AG04450 (cell line): ENCODE measurements at places on chromosomes 7 and 10.

GRCh38 chr7:106957766-106958165 is 86.7 kb upstream of the PRKAR2B start:
- no peak for DNase-seq

- no peak for DNase-seq
These were observed 90.1 kb downstream of the GRM3 start for GRCh38 chr7:86733783-86734182.

- DNase-seq, result no peak
These were observed 55.4 kb downstream of the MDFIC start for GRCh38 chr7:114977277-114977676.

DNA sequence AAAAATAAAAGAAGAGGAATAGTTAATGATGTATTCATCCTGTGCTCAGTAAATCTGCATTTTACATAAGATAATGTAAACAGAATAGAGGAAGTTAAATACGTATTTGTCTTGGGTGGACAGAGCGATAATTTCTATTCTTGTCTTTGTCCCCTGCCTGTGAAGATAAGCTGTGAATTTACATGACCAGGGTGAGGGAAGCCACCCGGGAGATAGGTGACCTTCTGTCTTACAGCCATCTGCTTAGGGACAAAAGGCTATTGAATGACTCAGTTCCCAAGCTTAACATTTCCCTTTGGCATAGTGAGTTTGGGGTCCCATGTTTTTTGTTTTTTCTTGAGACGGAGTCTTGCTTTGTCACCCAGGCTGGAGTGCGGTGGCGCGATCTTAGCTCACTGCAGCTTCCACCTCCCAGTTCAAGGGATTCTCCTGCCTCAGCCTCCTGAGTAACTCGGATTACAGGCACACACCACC is 88.7 kb upstream of the KCTD7 start:
- DNase-seq, result no peak

DNA sequence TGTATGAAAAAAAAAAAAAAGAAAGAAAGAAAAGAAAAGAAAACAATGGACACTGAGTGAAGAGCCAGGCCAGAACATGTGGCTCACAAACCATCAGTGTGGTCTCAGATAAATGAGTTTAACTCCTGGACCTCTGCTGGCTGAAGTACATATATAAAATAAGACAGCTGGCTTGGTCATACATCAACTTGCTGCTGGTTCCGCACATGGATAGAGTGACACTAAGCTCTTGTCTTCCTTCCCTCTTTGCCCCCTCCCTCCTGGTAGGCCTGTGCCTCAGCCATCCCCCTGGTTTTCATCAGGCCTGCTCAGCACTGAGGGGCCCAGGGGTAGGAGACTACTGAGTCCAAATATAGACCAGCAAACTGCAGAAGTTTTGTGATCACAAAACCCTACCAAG is 58.1 kb upstream of the DGKI start:
- no peak for DNase-seq

DNA sequence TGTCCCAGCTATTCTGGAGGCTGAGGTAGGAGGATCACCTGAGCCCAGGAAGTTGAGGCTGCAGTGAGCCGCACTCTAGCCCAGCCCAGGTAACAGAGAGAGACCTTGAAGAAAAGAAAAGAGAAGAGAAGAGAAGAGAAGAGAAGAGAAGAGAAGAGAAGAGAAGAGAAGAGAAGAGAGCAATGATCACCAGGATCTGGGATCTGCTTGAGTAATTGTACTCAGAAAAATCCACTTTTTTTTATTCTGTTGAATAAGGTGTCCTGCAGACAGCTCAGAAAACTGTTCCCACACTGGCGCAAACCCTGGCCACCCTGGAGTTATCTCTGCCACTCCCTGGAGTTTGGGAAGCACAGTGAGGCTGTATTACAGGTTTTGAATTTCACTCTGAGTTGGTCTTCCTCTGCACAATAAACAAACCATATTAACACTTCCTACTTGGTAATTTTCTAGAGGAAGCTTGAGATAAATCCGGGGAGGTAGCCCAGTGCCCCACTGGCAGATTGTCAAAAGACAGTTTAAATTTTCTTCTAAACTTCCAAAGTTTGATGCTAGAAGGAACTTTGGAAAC is 9.6 kb upstream of the OAT start:
- DNase-seq, result no peak

DNA sequence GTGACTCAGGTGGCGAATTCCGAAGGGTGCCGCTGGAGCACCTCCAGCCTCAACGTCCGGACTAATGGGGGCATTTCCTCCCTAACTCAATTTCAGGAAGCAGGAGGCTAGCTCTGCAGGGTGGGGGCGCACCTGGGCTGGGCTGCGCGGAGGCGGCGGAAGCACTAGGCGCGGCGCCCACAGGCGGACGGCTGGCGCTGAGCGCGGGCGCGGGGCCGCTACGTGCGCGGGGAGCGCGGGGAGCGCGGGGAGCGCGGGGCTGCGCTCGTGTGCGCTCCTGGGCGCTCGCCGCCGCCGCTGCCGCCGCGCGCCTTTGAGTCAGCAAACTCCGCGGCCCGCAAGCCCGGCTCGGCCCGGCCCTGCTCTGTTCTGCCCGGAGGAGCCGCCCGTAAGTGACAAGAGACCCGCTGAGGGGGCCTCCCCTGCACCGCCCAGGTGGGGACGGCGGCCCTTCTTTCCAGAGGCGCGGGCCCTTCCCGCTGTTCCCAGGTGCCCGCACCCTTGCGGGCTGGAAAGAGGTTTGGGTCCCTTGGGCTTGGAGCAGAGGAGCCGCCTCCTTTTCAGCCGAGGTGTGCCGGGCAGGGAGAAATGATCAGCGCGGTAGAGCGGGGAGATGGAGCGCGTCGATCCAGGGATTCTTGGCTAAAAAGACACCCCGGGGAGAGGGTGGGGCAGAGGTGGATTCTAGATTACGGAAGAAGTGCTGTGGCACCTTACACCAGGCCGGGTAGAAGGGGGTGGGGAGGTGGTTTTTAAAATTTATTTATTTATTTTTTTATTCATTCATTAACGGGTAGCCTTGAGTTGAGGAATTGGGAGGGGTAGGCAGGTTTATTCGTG is at the start of gene SNX10:
Gene SNX10, plus strand, starts transcription at position 164 of the 840 bp plus-strand sequence. CDS start 54,581 bp downstream, outside the sequence.
- DNase-seq, result no peak

- DNase-seq, result no peak
These were observed 15.3 kb downstream of the EPHB6 start for GRCh38 chr7:142870147-142870559.
